ENCODE measurements at places on chromosomes 6 and 20.

DNA sequence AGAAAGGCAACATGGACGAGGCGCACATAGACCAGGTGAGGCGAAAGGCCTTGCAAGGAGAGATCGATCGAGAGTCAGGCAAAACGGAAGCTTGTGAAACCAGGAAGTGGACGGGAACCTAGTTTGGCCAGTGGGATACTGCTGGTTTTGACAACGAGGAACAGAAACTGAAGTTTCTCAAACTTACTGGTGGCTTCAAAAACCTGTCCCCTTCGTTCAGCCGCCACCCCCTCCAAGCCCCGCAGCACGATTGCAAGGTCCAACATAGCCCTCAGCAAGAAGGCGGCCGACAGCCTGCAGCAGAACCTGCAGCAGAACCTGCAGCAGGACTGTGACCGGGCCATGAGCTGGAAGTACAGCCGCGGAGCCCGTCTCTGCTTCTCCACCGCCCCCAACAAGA lies 238.0 kb downstream of the KHDC1L start:
- DNase-seq, result no peak

GRCh38 chr6:27213544-27214125 lies 33.9 kb upstream of the PRSS16 start:
- DNase-seq, result no peak

DNA sequence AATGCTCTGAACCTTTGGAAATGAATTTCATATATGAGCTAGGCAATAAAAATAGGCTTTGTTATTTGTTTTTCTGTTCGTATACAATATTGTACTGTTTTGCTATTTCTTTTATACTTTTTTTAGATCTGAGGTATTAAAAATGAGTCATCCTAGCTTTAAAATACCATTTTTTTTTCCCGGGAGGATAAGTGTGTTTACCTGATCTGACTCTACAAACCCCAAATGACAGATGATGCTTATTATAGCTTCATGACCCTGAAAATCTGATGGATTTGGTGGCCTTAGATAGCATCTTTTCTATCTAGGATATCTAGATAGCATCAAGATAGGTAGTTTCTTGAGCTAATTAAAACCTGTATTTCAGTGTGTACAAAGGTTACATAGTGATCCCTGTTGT lies 206.4 kb downstream of the DTNBP1 start:
- no peak for DNase-seq

DNA sequence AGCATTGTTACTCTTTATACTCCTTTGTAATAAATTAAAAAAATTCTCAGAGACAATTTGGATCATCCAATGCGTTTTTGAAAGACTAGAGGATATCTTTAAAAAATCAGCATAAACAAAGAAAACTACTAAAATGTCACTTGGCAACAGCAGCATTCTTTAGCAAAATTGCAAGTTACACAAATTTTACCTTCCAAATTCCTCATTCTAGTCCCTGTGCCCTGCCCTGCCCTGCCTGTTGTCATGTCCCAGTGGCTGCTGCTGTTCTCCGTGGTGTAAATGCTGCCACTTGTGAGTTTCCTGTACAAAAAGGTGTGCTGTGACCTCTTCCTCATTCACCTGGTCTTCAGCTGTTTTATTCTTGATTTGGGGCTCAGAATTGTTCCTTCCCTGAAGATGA lies 83.2 kb downstream of the CDC5L start:
- no peak for DNase-seq

- no peak for DNase-seq
Measured at GRCh38 chr6:170136541-170137175, 154.2 kb downstream of the DLL1 start.

DNA sequence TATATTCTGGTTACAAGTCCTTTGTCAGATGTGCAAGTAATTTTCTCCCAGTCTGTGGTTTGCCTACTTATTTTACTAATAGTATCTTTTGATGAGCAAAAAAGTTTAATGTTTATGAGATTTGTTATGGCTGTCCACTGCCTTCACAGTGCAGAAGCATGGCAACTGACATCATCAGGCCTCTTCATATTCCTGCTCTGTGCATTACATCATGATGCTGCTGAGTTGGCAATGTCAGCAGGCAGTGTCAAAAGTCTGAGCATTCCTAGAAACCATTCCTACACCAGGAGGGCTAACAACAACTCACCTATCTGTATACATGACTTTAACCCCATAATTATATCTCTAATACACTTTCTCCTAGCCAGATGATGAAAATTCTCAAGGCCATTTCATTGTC lies 10.8 kb upstream of the OR2B2 start:
- no peak for DNase-seq

GRCh38 chr6:137883400-137884148 lies 16.5 kb downstream of the TNFAIP3 start:
- DNase-seq, result no peak

GRCh38 chr6:408599-409102 lies 17.1 kb downstream of the IRF4 start:
- no peak for DNase-seq

GRCh38 chr20:52817511-52817910 lies 154.6 kb upstream of the TSHZ2 start:
- no peak for DNase-seq

All from stimulated activated CD4-positive, alpha-beta T cell treated with anti-CD3 and anti-CD28 coated beads, Interleukin-1b, Interleukin-23, amount 100 ng/mL, for 24 hours (primary cell).